HS-27A (cell line): ENCODE measurements at places on chromosomes 3 and 15.

DNA sequence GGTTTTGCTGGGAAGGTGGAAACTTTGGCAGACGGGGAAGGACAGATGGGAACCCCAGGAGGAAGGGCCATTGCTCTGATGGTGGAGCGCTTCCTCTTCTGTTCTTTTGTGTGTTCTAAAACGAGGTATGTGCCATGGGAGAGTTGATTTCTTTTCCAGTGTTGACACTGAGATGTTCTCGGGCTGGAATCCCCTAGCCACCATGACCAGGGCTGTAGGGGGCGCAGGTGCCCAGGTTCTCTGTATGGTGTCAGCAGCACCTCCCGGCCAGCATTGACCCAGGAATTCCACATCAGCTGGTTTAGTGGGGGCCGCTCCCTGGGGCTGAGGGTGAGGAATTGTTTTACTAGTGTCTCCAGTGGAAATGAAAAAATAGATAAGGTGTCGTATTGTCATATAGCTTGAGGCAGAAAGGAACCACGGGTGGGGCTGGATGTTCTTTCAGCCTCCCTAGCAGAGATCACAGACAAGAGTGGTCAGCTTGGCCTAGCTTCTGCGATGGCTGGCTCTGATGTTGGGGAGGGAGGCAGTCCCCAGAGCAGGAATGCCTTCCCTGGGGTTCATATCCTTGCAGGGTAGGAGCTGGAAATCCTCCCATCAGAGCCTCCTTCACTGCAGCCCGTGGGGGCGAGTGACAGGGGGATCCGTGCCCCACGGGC lies 34.2 kb upstream of the ACAD9 start:
- no peak for DNase-seq

GRCh38 chr15:33987444-33987843 lies 19.1 kb downstream of the CHRM5 start:
- no peak for DNase-seq

- DNase-seq, result no peak
These were observed 466.1 kb upstream of the PPP2R3A start for GRCh38 chr3:135499426-135499825.

- no peak for DNase-seq
These were observed 27.3 kb upstream of the TMCO5A start for GRCh38 chr15:37907136-37907535.

DNA sequence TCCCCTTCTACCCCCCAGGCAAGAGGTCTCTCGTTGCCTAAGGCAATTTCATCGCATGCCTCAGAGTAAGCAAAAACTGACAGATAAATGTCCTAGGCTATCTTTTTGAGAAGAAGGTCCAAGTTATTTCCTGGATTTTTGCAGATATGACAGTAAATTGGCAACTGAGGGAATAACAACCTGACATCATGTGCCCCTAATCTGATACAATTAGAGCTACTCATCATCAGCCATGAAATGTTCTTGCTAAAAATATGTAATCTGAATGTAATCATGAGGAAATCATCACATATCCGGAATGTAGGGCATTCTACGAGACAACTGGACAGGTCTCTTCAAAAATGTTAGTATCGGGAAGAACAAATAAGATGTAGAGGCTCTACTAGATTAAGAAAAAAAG lies 44.1 kb downstream of the TNIK start:
- no peak for DNase-seq

GRCh38 chr15:68281008-68281407 lies 3.5 kb downstream of the FEM1B start:
- DNase-seq, result no peak

- DNase-seq, result no peak
These were observed 530.2 kb downstream of the SOX2 start for GRCh38 chr3:182241766-182242488.

DNA sequence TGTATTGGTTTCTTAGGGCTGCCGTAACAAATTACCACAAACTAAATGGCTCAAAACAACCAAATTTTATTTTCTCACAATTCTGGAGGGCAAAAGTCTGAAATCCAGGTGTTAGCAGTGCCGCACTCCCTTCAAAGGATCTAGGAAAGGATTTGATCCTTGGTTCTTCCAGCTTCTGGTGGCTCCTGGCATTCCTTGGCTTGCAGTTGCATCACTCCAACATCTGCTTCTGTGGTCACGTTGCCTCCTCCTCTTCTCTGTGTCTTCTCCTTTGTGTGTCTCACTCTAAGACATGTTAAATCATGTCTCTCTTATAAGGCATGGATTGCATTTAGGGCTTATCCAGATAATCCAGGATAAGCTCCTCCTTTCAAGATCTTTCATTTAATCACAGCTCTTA lies 262.2 kb downstream of the MEX3B start:
- no peak for DNase-seq

- DNase-seq, result no peak
These were observed 476.2 kb upstream of the RASGRP1 start for GRCh38 chr15:39040861-39041260.

GRCh38 chr3:36756269-36756668 lies 8.1 kb downstream of the DCLK3 start:
- DNase-seq, result no peak

DNA sequence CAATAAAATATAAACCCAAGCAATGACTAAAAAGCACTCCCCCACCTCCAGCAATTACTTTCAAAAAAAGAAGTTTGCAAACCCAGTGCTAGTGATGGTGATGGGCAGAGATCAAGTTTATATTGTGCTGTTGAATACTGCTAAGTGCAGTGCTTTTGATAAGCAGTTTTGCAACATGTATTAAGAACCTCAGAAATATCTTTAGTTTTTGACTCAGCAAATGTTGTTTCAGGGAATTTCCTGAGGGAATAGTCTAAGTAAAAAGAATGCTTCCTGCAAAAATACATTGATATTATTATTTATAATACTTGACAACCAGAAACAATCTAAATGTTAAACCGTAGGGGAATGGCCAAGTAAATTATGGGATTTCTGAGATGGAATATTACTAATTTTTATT lies 69.3 kb downstream of the ADAMTSL3 start:
- no peak for DNase-seq

DNA sequence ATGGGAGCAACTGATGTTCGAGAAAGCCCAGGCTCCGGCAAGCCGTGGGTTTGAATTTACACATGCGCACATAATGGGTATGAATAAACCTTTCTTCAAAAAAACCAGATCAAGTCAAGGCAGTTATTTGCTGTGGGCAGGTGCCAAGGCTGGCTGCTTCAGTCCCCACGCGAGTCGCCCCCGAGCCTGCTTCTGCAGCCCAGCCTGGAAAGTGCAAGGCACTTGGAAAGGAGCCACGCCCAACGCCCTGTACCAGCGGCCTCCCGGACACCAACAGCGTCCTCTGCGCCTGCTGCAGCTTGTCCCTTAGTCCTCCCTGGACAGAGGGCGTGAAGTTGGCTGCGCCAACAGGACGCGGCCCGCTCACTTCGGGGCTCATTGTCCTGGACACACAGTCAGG lies 68.9 kb downstream of the KLF15 start:
- DNase-seq, result no peak

GRCh38 chr15:73921254-73921925 lies 4.9 kb upstream of the LOXL1 start:
- DNase-seq, result no peak

GRCh38 chr15:55998478-55998877 lies 5.1 kb upstream of the NEDD4 start:
- no peak for DNase-seq

DNA sequence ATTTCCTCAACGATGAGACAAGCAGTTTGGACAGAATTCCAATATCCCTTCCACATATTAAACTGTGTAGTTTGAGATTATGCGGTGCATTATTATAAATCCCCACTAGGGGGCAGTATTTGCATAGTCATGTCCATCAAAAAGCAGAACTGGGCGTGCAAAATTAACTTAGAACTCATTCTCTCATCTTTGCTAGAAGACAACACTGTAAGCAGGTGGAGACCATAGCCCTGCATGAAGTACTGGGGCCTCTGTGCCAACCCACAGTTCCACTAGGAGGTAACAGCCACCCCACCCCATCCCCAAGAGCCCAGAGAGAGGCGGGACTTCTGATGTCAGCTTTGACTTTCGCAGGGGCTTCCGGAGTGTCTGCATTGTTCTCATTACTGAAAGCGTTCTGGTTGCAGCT lies 106.6 kb upstream of the TMC3 start:
- peak; percentile 52 for DNase-seq

DNA sequence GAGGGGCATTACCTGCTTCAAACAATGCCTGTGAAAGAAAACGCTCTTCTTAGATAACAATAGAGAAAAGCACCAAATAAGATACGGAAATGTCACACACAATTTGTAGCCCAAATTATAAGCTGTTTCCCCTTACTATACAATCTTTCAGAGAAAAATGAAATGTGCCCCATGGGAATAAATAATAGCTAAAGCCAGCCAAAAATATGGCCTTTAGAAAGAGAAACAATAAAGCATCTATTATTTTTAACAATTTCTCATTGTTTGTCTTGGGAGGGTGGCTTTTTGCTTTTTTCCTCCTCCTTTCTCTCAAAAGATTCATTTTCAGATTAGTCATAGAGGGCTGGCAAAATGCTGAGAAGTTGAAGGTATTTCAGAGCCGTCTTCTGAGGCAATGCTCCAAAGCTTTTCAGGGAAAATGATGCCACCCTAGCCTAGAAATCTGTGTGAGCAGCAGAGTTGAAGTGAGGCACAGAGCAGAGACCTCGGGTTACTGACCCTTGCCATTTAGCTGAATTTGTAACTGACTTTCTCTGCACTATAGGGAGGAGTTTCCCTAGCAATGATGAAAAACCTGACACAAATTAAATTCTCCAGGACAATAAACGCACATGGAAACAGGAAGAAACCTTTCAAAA lies 86.3 kb upstream of the PRICKLE2 start:
- no peak for DNase-seq

DNA sequence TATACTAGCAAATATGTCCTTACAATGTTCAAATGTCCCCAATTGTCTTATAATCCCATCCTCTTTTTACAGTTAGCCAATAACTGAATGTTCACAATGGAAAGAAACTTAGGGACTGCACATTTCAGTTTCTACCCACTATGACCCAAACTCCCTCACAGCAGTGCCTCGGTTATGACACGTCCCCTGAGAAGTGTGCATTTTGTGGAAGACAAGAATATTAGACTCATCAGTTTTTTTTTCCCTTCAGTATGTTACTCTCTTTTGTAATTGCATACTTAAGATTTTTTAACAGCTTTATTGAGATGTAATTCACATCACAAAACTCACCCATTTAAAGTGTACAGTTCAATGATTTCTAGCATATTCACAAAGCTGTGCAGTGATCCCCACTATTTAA lies 64.8 kb downstream of the IGF2BP2 start:
- DNase-seq, result no peak

DNA sequence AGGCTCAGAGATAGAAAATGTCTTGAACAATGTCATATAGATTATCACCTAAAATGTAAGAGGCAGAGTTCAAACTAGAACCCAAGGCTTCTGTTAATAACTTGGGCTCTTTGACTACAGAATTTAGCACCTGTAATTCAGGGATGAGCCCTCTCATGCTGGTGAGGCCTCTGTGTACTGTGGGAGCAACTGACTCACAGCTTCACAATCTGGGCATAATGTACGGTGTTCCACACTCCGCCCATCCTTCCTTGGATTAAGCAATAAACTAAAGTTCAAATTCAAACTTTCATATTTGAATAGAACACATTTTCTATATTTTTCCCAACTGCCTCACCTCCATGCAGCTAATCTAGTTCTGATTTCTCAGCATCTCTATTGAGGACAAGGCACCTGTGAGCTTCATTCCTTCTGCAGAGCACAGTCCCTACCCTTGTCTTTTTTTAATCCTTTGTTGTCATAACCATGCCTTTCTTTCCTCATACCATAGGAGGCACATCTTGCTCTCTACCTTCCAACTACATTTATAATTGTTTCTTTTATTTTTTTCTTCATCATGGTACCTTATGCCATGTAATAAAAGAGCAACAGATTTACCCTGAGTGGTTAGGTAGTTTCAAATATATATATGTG lies 392.1 kb downstream of the NLGN1 start:
- no peak for DNase-seq

GRCh38 chr3:76679541-76679940 lies 360.4 kb upstream of the ROBO2 start:
- no peak for DNase-seq

GRCh38 chr3:106249159-106249558 lies 380.3 kb upstream of the CBLB start:
- no peak for DNase-seq

GRCh38 chr3:29438580-29438979 lies 157.7 kb downstream of the RBMS3 start:
- DNase-seq, result no peak

DNA sequence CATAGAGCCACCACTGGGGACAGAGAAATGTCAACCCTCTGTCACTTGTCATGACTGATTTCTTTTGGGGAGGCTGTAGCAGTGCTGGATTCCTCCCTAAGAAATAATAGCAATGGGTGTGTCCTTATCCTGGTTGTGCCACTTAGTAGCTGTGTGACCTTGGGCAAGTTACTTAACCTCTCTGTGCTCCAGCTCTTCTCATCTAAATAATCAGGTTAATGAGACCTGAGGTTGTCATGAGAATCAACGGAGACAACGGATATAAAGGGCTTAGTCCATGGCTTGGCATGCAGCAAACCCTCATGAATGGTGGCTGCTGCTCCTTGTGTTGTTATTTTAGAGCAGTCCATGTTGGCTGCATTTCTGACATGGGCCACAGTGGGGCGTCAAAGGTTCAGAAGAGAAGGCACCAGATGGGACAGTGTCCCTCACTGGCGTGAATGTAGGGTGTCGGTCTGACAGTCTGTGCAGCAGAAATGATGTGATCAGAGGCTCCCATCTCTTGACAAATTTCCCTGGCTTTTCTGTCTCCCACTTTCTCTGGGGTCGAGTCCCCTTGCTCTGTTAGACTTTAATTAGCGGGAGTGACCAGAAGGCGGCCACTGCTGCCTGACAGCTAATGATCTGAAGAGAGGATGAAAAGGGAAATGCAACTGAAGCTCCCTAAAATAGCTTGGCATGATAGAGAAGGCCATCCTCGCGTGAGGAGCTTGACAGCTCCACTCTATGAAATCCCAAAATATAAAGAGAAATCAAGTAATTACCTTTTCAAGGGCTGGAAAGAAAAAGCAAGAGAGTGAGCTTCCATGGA lies 209.4 kb downstream of the CADPS start:
- DNase-seq, result peak; percentile 26

GRCh38 chr15:47987461-47987860 lies 133.3 kb upstream of the SLC24A5 start:
- DNase-seq, result no peak

GRCh38 chr15:69463182-69463756 lies 10.7 kb downstream of the RPLP1 start:
- no peak for DNase-seq

- no peak for DNase-seq
These were observed 89.7 kb upstream of the GRM7 start for GRCh38 chr3:6771171-6771570.
